ENCODE measurements at places on chromosomes 4 and X.

GRCh38 chr4:119010909-119011606 is 122.4 kb downstream of the SYNPO2 start:
- DNase-seq = no peak

- no peak for DNase-seq
Observed at GRCh38 chr4:142043509-142043908, 407.1 kb downstream of the IL15 start.

GRCh38 chrX:13283950-13284546 is 35.8 kb downstream of the ATXN3L start:
- DNase-seq = no peak

DNA sequence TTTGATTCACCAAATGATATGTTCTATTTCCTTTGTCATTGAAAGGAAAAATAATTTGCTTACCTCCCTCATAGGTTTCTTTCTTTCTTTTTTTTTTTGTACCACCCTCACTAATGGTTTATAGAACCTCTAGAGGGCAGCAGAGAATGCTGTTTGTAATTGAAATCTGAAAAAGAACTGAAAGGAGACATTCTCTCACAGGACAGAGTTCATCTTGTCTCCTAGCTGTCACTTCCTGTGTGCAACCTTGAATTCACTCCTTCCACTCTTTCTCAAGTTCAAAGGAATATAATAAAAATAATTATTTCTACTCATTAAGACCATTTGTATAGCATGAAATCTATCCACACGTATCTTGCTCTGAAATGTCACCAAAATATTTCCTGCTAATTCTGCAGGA is 51.0 kb downstream of the GUCY1B1 start:
- DNase-seq = peak; percentile 82

GRCh38 chrX:12975991-12976558 is 1.2 kb downstream of the TMSB4X start:
- DNase-seq = peak; percentile 34

GRCh38 chr4:99714179-99714578 is 56.6 kb upstream of the C4orf54 start:
- DNase-seq = no peak

GRCh38 chr4:3223956-3224748 is 24.8 kb upstream of the MSANTD1 start:
- DNase-seq = no peak

DNA sequence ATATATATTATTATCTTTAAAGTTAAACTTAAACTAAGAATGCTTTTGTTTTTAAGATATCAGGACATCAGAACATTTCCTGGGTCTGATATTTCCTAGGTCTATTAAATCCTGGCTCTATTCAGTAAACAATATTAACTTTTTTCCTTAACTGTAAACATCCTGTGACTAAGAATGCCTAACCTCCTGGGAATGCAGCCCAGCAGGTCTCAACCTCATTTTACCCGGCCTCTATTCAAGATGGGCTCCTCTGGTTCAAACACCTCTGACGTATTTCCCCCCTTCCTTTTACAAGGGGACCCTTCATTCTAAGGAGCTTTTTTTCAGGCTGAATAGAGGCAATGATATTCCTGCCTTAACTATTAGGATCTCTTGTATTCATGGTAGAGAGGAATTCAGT is 35.8 kb upstream of the DYNLT3 start:
- DNase-seq = peak; percentile 17

GRCh38 chrX:120468825-120469525 is at the start of gene LAMP2:
LAMP2 (minus strand) TSS chrX:120469296; CDS start chrX:120469169, 127 bp downstream.
- peak; percentile 81 for DNase-seq

DNA sequence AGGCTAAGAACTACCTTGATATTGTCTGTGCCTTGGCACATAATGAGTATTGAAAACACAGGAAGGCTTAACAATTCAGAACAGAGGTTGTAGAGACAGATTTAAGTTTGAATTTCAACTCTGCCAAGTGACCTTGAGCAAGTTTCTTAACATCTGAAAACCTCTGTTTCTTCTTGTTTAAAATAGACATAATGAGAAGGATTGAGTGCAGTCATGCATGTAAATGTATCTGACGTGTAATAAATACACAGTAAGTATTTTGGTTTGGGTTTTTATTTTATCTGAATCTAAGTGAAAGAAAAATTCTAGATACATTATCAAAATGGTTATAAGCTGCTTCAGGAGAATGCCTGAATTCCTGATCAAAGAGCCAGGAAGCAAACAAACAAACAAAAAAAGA is 111.9 kb downstream of the ANXA5 start:
- DNase-seq = no peak

GRCh38 chr4:11223311-11223710 is 205.4 kb downstream of the HS3ST1 start:
- no peak for DNase-seq

DNA sequence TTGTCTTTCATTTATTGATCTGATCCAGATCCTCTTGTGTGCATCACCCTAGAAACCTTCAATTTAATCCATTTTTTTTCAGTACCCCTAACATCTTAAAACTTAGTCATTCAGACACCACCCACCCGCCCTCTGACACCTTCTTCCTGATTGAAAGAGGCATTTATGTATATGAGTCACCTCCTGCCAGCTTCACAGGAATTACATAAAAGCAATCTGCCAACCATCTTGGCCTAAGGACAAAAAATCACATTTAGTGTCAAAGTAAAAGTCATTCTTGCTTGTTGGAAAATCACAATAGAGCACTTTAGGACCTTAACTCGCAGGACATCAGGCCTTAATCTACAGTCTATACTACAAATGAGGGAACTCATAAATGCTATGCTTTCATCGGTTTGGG is 52.1 kb downstream of the NDST3 start:
- DNase-seq = peak; percentile 6

- DNase-seq = no peak
Observed at GRCh38 chrX:111164728-111165127, 68.7 kb downstream of the PAK3 start.

DNA sequence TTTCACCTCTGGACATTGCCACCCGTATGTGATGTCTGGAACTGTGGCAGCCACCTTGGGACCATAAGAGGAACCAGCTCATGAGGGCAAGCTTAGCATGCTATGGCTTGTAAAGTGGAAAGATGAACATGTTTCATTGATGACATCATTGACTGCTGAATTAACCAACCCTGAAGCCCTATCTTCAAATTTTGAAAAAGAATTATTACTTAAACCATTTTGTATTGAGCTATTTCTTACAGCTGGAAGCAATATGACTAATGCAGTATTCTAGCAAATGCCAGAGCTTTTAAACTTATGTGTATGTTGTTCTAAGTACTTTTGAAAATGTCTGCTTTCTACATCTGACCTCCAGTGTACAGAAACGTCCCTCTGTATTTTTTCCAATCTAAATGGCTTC is 18.1 kb downstream of the GUCY2F start:
- DNase-seq = no peak

DNA sequence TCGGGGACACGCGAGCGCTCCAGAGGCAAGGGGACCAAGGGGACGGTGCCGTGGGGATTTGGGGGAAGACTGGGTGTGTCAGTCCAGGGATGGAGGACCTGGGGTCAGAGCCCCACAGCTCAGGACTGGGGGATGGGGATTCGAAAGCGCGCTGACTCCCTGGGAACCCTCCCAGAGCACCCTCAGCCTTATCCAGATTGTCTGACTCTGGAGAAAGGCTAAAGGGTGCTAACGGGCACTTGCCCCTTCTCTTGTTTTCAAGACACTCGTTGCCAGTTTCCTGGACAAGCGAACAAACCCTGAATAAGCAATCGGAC is 1.1 kb downstream of the DOCK11 start:
- DNase-seq = no peak

DNA sequence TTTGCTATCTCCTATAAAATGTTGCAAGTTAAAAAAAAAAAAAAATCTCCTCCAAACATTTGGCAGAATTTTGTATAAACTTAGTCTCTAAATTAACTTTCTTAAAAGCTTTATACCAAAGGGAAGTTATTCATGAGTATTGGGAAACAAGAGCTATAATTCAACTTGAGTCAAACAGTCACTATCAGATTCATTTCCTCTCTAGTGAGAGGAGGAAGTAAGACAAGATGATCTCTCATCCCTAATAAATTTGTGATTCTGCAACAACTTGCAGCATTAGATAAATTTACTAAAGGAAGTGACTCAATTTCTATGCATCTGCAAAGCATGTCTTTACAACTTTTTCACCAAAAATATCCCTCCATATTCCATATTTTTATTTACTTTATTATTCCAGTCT is 135.4 kb upstream of the GNPDA2 start:
- no peak for DNase-seq

GRCh38 chr4:89411539-89412309 is 104.1 kb upstream of the GPRIN3 start:
- no peak for DNase-seq

- DNase-seq = no peak
Observed at GRCh38 chr4:43898836-43899235, 549.8 kb downstream of the KCTD8 start.

- DNase-seq = no peak
Observed at GRCh38 chr4:8220661-8221450, 21.8 kb downstream of the SH3TC1 start.

DNA sequence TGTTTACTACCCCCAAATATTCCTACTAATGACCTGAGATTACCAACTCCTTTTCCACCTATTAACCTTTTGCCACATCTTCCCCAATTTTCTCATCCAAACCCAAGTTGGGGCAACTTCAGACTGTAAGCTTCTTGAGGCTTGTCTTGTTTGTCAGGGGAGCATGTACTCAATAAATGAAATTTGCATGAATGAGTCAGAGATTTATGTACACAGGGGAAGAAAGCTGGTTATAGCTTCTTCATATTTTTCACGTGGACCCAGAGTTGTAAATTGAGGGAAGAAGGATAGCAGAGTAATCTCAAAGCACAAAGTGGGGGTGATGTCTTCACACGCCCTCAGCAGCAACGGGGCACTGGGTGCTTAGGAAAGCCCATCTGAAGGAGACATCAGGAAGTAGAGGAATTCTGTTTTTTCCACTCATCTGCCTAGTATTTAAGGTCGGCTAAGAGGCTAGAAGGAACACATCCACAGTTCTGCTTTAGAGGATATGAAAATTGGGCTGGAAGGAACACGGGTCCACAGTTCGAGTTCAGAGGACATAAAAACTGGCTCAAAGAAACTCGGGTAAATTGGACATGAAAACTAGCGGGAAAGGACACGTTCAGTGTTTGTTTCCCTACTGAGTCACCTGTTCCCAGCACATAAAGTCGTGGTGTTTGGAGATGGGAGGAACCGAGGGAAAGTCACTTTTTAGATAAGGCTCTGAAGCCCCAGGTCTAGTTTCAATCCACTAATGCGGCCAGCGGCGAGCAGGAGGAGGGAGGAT is 696 bp upstream of the CA5B start:
- peak; percentile 16 for DNase-seq

- DNase-seq = no peak
Observed at GRCh38 chrX:32451954-32452695, 759.2 kb downstream of the DMD start.

Measured in LoVo (cell line).